ENCODE measurements at places on chromosomes 6 and 20. TPM values are rescaled to one million over a fixed set of nuclear protein-coding genes. Genes with fewer than 3 reads are reported as not detected.
A peak's percentile ranks its signal among the peaks of the same experiment; 100 is the strongest.

GRCh38 chr20:2385496-2385895 is 4.8 kb downstream of the TGM6 start:
- peaks cover 62% of the 10 kb centered on the region for H3K4me1 ChIP-seq
- H3K27me3 ChIP-seq, result no peaks in the 10 kb centered on the region
- peak; percentile 9 for DNase-seq

- peaks cover 5% of the 10 kb centered on the region for H3K36me3 ChIP-seq
- H3K4me3 ChIP-seq, result no peak overlapping the region
- H3K27ac ChIP-seq, result no peak overlapping the region
- DNase-seq, result no peak
- peaks cover 31% of the 10 kb centered on the region for H3K4me1 ChIP-seq
- no peaks in the 10 kb centered on the region for H3K27me3 ChIP-seq
Observed at GRCh38 chr6:154758125-154758524, 24.9 kb downstream of the SCAF8 start.

- no peaks in the 10 kb centered on the region for H3K4me1 ChIP-seq
- H3K27me3 ChIP-seq, result peaks cover 22% of the 10 kb centered on the region
- no peak for DNase-seq
- H3K27ac ChIP-seq, result no peak overlapping the region
Observed at GRCh38 chr6:1581120-1581991, 28.4 kb upstream of the FOXC1 start.

GRCh38 chr20:8525017-8525343 is 392.9 kb downstream of the PLCB1 start:
- no peak overlapping the region for H3K4me3 ChIP-seq
- H3K27me3 ChIP-seq, result no peaks in the 10 kb centered on the region
- H3K4me1 ChIP-seq, result peaks cover 50% of the 10 kb centered on the region
- no peak overlapping the region for H3K27ac ChIP-seq

GRCh38 chr20:50113420-50114224 is 672 bp upstream of the UBE2V1 start:
- peak overlapping the region; percentile 99 for H3K4me3 ChIP-seq
- H3K27me3 ChIP-seq, result peaks cover 4% of the 10 kb centered on the region
- DNase-seq, result peak; percentile 41
- peak overlapping the region; percentile 96 for H3K27ac ChIP-seq
- peaks cover 66% of the 10 kb centered on the region for H3K4me1 ChIP-seq

DNA sequence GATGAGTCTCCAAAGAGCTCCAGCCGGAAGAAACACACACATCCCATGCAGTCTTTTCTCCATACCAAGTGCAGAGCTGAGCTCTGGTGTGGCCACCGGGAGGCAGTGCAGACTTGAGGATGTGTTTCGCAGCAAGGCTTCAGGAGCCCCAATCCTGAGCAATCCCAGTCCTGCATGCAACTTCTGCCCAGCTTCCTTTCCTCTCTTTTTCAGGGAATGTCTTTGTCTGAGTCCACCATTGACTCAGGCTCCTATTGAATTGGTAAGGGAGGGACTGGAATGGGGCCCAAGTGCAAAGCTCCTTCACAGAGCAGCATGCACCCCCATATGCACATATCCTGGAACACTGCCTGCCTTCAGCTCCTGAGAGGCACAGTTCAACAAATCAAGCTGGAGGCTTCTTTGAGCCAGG is 50.5 kb upstream of the ASIP start:
- H3K4me1 ChIP-seq, result peaks cover 32% of the 10 kb centered on the region
- peak; percentile 84 for DNase-seq
- H3K36me3 ChIP-seq, result no peaks in the 10 kb centered on the region
- H3K4me3 ChIP-seq, result no peak overlapping the region

DNA sequence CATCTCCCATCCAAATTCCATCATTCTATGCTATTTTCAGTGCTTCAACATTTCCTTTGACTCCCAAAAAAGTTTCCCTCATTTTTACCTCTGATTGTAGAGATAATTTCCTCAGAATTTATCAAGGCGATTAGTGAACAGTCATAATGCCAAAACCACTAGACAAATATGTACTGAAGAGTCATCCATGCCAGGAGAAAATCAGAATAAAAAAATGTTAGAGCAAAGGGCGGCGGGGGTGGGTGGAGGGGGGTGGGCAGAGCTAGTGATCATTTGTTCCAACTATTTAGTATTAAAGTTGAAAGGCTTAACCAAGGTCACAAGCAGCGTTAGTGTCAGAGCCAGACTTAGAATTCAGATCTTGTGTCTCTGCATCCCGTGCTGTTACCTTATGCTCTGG is 5.3 kb upstream of the ADGRF5 start:
- peaks cover 15% of the 10 kb centered on the region for H3K4me1 ChIP-seq
- peaks cover 6% of the 10 kb centered on the region for H3K27me3 ChIP-seq
- no peak overlapping the region for H3K4me3 ChIP-seq
- peak overlapping the region; percentile 11 for H3K27ac ChIP-seq

DNA sequence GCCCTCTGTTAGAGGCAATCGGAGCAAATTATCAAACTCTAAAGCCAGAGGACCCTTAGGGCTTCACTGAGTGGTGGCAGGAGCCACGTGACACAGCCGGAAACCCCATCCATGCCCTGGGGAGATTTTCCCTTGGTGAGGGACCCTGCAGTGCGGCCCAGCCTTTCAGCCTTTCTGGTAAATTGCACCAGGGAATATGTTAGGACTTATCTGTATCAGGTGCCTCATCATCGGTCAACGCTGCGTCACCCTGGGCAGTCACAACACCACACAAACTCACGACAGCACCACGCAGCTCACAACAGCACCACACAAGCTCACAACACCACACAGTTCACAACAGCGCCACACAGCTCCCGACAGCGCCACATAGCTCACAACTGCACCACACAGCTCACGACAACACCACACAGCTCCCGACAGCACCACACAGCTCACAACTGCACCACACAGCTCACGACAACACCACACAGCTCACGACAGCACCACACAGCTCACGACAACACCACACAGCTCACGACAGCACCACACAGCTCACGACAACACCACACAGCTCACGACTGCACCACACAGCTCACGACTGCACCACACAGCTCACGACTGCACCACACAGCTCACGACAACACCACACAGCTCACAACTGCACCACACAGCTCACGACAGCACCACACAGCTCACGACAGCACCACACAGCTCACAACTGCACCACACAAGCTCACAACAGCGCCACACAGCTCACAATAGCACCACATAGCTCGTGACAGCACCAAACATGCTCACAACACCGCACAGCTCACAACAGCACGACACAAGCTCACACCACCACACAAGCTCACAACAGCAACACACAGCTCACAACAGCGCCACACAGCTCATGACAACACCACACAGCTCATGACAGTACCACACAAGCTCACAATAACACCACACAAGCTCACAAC is 199.0 kb downstream of the DLL1 start:
- no peak for DNase-seq
- no peak overlapping the region for H3K27ac ChIP-seq
- H3K4me1 ChIP-seq, result no peaks in the 10 kb centered on the region
- H3K36me3 ChIP-seq, result no peaks in the 10 kb centered on the region
- H3K4me3 ChIP-seq, result no peak overlapping the region

GRCh38 chr6:135331002-135331401 is 149.9 kb downstream of the MYB start:
- H3K4me3 ChIP-seq, result no peak overlapping the region
- DNase-seq, result peak; percentile 10
- peaks cover 30% of the 10 kb centered on the region for H3K36me3 ChIP-seq
- peaks cover 18% of the 10 kb centered on the region for H3K4me1 ChIP-seq

- H3K4me1 ChIP-seq, result no peaks in the 10 kb centered on the region
- no peak overlapping the region for H3K27ac ChIP-seq
- no peak overlapping the region for H3K4me3 ChIP-seq
- no peak for DNase-seq
- no peaks in the 10 kb centered on the region for H3K36me3 ChIP-seq
Observed at GRCh38 chr20:47825011-47825762, 39.9 kb upstream of the SULF2 start.

- no peak overlapping the region for H3K27ac ChIP-seq
- peak; percentile 9 for DNase-seq
- H3K36me3 ChIP-seq, result no peaks in the 10 kb centered on the region
- H3K4me3 ChIP-seq, result no peak overlapping the region
- peaks cover 16% of the 10 kb centered on the region for H3K27me3 ChIP-seq
Observed at GRCh38 chr6:44735630-44735963, 348.1 kb downstream of the CDC5L start.

DNA sequence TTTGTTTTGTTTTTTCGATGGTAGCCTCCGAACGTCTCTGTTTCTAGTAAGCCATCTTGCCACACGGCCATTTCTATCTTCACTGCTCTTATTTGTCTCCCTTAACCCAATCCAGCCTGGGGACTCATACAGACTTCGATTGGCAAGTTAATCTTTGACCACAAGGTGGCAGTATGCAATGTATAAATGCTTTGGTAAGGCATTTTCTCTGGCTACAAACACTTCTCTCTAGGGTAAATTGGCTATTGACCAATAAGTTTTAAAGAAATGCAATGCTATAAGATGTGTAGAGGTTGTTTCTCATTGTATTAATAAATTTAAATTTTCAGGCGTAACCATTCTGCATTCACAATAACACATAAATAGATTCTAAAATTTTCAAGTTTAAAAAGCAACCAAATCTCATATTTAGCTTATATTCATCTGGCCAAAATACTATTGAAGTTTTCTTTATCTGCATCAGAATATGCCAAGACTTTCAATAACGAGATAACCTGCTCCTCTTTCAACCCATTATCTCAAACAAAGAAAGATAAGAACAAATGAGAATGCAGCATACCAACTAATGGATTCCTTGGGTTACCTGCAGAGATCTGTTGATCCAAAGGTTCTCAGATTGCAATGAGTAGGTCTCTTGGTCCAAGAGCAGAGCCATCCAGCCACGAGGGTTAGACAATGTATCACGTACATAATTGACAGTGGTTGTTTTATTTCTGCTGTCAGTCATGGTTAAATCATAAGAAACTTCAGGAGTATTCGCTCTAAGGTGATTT is 231.9 kb downstream of the PKHD1 start:
- DNase-seq, result peak; percentile 29
- no peaks in the 10 kb centered on the region for H3K36me3 ChIP-seq
- no peak overlapping the region for H3K4me3 ChIP-seq
- H3K27me3 ChIP-seq, result no peaks in the 10 kb centered on the region

- H3K4me1 ChIP-seq, result peaks cover 33% of the 10 kb centered on the region
- no peaks in the 10 kb centered on the region for H3K27me3 ChIP-seq
- no peaks in the 10 kb centered on the region for H3K36me3 ChIP-seq
- H3K27ac ChIP-seq, result peak within 1 kb of the TSS; percentile 55
- DNase-seq, result peak; percentile 49
Observed at GRCh38 chr20:1894951-1895673, at the start of gene SIRPA. SIRPA (plus strand) TSS chr20:1895407; CDS start chr20:1895448, 41 bp downstream.

DNA sequence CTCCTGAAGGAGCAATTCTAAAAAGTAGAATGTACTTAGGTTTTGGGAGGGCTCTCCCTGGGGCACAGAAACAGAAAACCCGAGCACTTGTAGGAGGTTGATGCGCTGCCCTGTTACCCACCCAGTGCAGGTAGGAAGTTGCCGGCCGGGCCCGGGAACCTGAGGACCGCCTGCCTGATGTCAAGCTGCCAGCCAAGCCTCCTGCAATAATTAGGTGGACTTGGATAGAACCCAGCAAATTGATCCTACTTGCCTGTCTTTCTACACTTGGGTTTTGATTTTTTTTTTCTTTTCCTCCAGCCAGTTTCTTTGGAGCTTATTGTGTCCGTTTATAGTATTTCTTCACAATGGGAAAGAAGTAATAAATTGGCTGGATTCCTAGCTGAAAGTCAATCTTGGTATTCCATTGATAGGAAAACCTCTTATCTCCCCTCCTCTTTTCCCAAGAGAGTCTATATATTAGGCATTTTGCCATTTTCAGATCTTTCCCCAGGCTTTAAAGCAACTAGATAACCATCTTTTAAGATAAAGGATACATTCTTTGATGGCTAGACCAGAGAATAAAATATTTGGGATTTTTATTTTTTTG is 78.3 kb upstream of the FYN start:
- H3K27me3 ChIP-seq, result peaks cover 6% of the 10 kb centered on the region
- H3K27ac ChIP-seq, result no peak overlapping the region
- DNase-seq, result no peak
- no peaks in the 10 kb centered on the region for H3K36me3 ChIP-seq
- no peak overlapping the region for H3K4me3 ChIP-seq

GRCh38 chr6:83292900-83293843 is 100.0 kb downstream of the RWDD2A start:
- no peak overlapping the region for H3K4me3 ChIP-seq
- H3K27me3 ChIP-seq, result no peaks in the 10 kb centered on the region
- H3K4me1 ChIP-seq, result no peaks in the 10 kb centered on the region

- H3K27me3 ChIP-seq, result peaks cover 2% of the 10 kb centered on the region
- peaks cover 49% of the 10 kb centered on the region for H3K4me1 ChIP-seq
- peak overlapping the region; percentile 91 for H3K27ac ChIP-seq
- peak overlapping the region; percentile 91 for H3K4me3 ChIP-seq
Observed at GRCh38 chr6:31547727-31548543, 527 bp downstream of the NFKBIL1 start.

The TRIM31 gene
- not detected for total RNA-seq

The ZNF184 gene
- 3.6 TPM for total RNA-seq

The SLC22A1 gene
- total RNA-seq, result 0.27 TPM

The LAMP5 gene
- not detected for total RNA-seq

The PCSK2 gene
- not detected for total RNA-seq

The HDGFL1 gene
- not detected for total RNA-seq
